Activated naive CD4-positive, alpha-beta T cell (primary cell): ENCODE measurements at places on chromosomes 2 and 18.

GRCh38 chr18:63763831-63764600 is 11.2 kb upstream of the SERPINB7 start:
- no peak for DNase-seq

- no peak for DNase-seq
Observed at GRCh38 chr2:197131558-197131855, 179.1 kb downstream of the ANKRD44 start.

GRCh38 chr18:58010265-58010664 is 33.8 kb upstream of the NEDD4L start:
- no peak for DNase-seq

- no peak for DNase-seq
Observed at GRCh38 chr2:21411741-21412140, 288.0 kb downstream of the TDRD15 start.

GRCh38 chr18:191725-192124 is 33.4 kb downstream of the USP14 start:
- no peak for DNase-seq

DNA sequence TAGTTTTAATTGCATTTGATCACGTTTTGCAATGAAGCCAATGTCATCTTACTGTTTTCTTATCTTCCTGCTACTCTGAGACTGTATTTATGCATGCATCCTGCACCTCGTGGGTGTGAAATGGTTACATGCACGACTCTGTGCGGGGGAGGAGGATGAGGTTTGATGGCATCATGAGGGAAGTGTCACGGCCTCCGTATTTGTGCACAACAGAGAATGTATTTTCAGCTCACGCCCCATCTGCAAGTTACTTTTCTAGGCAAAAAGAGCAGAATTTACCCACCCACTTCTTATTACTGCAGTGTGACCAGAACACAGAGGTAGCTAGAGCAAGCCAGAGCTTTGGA is 145.1 kb downstream of the TDRD15 start:
- DNase-seq = no peak

DNA sequence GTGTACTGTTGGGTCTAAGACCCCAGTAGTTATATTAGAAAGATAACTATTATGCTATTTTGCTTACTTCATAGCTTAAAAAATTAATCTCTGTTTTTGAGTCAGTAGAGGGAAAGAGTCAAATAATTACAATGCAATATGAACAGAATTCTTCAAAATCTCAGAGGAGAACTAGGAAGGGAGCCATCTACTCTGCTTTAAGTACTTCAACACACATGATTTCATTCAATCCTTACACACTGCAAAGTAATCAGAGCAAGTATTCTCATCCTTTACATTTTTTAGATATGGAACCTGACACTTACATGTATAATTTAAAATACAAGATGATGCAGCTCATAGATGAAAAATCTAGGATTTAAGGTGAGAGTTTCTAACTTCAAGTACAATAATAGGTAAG is 27.7 kb downstream of the COL5A2 start:
- DNase-seq = no peak

DNA sequence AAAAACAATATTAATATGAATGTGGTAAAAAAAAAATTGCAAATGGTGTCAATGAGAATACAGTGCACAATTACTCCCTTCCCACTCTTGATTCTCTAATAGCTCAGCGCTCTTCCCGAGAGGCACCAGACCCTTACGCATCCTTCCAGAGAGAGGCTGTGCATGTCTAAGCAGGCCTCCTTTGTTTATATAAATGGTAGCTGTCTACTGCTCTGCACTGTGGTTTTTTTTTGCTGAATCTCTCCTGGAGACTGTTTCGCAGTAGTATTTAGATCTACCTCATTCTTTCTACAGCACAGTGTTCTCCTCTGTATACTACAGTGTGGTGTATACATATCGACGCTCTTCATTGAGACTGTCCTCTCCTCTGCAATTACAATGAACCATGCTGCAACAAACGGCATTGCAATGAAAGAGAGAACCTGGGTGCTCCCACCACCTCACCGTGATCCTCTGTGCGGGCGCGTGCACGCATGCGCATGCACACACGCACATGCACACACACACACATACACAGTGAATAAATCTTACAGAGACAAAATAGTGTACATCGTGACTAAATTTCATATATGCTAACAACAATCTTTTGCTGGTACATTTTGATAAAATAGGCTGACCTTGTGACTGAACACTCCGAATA is 19.4 kb downstream of the SEPTIN10 start:
- DNase-seq = no peak

DNA sequence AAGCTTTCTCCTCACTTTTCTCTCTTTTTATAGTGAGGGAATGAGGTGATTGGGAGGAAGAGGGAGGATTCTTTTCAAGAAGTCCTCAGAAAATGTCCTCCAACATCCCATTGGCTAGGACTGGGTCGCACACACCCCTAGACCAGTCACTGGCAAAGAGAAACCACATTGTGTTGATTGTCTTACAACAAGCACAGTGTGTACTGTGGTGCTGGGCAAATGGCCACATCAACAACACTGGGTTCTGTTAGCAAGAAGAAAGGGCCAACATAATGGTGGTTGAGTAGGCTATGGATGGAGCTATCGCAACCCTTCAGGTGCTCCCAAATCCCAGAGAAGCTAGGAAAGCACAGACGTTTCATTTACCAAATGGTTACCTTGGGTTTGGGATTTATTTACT is 18.7 kb upstream of the PTPN4 start:
- DNase-seq = no peak

GRCh38 chr2:84924173-84925106 is 19.0 kb downstream of the TMSB10 start:
- DNase-seq = no peak

DNA sequence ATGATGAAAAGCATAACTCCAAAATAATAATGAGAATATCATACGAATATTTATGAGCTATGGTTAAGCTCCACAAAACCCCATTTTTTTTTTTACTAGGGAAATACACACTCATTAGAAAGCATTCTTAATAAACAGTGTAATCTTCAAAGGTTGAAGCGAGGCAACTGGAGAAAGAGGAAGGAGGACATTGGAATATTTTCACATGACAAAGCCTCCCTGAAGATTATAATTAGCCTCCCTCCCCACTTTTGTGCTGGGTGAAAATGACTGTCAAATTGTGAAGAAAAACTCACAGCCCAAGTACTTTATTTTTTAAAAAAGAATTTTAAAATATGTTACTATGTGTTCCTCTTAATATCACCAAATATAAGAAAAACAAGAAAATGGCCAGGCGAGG is 64.1 kb upstream of the NFU1 start:
- DNase-seq = no peak
